ENCODE measurements at places on chromosomes 5 and 9.

DNA sequence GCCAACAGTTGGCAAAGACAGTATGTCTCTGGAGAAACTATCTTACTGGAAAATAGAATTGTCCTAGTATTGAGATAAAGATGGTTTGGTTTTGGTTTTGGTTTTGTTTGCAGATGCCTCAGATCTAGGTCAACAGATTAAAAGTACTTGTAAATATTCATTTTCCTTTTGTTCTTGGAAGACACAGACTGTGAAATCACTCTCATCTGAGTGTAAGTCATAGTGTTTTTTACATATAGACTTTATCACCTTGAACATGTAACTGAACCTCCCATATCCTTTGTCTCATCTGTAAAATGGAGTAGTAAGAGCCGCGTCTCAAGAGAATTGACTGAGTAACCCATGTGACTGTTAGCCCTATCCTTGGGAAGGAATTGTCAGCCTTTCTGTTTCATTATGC lies 34.3 kb downstream of the MAP3K1 start:
- DNase-seq = no peak

- DNase-seq = no peak
Observed at GRCh38 chr5:58440901-58441460, 18.9 kb downstream of the PLK2 start.

- DNase-seq = peak; percentile 51
Observed at GRCh38 chr5:178590141-178590923, at the start of gene COL23A1. COL23A1 (minus strand) TSS chr5:178590393.

DNA sequence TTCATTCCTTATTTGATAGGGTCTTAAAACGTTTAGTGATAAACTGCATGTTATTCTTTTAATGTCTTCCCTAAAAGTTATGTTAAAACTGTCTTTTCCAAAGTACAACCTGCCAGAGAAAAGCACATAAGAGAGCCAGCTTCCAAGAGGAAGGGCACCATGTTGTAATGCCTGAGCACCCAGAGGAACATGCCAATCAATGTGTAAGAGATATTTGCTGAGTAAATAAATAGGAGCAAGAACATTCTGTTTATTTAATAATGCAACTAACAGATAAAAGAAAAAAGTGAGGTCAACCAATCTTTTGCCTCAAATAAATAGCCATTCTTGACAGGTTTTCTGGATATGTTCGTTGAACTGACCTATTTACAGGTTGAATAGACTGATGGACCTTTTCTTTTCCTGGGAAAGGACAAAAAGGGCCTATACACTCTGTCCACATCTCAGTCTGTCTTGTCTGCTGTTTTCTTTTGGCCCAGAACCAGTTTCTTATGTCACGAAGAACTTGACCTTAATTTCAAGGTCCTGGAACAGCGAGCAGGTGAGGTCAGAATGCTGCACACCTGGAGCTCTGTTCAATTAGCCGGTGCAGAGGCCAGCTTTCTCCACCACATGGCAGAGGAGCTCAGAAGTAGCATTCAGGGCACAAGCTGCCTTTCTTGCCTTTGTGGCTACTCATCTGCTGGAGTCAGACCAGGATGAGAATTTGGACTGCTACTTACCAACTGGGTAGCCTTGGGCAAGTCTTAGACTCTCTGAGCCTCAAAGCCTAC lies 77.7 kb downstream of the PLCXD3 start:
- DNase-seq = no peak

- no peak for DNase-seq
Observed at GRCh38 chr9:8784838-8785237, 985.3 kb upstream of the DMAC1 start.

DNA sequence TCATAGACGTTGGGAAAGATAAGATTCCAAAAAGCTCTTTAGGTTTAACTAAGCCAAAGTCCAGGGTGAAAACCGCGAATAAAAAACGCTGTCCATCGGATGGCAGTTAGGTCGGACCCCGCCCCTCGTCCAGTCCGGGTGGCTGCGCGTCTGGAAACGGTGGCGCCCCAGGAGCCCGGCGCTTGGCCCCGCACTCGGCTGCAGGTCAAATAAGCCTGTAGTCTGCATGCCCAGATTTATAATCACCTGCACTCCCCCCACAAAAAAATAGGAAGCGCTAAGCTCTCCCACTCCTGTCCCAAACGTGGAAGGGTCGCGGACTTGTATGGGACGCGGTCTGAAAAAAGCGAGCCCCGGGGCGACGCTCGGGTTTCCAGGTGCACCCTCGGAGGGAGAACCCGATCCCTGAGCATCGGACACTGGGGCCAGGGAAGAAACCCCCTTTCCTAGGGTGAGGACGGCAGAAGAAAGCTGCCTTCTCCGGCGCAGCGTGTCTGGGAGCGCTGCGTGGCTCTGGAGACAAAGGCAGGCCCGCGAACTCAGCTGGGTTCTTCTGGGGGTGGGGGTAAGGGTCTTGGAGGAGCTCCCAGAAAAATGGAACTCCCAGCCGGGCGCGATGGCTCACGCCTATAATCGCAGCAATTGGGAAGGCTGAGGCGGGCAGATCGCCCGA lies 923 bp upstream of the ZBTB5 start:
- peak; percentile 75 for DNase-seq

DNA sequence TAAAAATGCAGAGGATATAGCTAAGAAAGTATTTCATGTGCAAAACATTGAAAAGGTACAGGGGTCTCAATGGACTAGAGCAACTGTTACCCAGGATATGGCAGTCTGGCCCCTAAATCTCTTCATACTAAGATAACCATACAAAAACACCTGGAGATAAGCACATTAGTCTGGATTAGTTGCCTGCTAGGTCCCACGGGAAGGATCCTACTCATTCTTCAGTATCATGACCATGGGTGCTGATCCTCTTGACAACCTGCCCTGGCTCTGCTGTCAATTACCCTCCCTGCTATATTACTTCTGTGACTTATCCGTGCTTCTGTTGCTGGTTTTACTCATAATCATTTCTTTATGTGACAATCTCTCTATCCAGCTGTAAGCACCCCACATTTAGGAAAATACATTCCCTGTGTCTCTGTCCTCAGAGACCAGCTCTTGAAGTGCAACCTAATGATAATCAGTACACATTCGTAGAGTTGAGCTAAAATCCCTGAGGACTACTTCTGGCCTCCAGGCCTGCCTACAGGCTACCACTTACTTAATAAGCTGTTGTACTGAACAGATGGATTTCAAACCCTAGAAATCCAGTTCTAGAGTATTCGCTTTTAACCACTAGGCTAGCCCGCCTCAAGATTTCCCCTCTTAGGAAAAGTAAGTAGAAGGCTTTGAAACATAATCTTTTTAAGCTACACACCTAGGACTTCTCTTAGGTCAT lies 190.5 kb upstream of the OR13F1 start:
- DNase-seq = no peak

GRCh38 chr9:70477146-70477745 lies 62.8 kb upstream of the KLF9 start:
- no peak for DNase-seq

GRCh38 chr9:30459156-30459555 lies 1925.3 kb upstream of the ACO1 start:
- DNase-seq = no peak

- peak; percentile 3 for DNase-seq
Observed at GRCh38 chr5:69368458-69369339, 621 bp downstream of the AK6 start.

GRCh38 chr5:180297587-180298282 lies 5.9 kb upstream of the MAPK9 start:
- no peak for DNase-seq

DNA sequence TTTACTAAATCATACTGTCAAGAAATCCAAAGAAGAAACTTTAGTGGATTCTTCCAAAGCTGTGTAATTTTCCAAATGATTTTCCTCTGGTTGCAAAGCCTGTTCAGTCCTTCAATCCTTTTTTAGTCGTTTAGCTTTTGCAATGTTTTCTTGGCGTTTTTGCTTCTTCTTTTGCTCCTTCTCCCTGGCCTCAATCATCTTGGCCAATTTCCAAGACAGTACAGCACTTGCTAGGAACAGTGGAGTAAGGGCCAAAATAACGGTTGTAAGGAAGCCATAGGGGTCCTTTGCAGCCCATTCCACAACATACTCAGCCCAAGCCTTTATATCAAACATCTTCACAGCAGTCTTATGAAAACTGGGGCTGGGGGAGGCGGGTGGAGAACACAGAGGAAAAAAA lies 2.4 kb downstream of the SMIM15 start:
- no peak for DNase-seq

GRCh38 chr9:27485158-27485557 lies 38.9 kb upstream of the IFNK start:
- DNase-seq = no peak

DNA sequence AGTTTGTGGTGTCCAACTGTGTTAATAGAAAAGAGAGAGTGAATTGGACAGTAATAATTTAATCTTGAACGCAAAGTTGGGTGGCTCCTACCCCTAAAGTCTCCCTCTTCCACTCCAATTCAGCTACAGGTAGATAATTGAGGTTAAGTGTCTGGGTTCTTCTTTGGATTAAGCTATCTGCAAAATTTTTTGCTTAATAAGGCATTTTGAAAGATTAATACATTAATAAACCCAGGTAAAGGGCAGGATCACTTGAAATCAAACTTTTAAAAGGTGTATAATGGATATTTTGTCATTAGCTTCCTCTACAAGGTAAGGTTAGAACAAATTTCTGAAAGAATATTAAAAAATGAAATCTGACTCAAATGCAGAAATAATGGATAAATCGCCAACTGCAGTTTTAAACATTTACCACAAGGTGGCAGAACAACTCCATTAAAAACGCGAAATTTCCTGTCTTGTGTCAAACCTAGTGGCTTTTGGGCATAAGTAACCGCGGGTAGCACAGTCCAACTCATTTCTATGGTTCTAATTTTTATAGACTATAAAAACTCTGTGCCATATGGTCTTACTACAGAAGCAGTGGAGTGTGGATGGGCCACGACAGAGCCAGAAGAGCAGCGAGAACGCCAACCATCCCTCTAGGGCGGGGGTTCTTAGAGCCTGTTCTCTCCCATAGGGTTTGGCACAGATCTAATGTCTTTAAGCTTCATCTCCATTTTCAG lies 276.5 kb downstream of the ARHGEF28 start:
- peak; percentile 76 for DNase-seq

- DNase-seq = peak; percentile 83
Observed at GRCh38 chr9:70412832-70413463, 1.5 kb downstream of the KLF9 start.

GRCh38 chr5:81195335-81195929 lies 37.7 kb upstream of the CKMT2 start:
- no peak for DNase-seq

- no peak for DNase-seq
Observed at GRCh38 chr5:133698646-133699526, 86.5 kb upstream of the FSTL4 start.

DNA sequence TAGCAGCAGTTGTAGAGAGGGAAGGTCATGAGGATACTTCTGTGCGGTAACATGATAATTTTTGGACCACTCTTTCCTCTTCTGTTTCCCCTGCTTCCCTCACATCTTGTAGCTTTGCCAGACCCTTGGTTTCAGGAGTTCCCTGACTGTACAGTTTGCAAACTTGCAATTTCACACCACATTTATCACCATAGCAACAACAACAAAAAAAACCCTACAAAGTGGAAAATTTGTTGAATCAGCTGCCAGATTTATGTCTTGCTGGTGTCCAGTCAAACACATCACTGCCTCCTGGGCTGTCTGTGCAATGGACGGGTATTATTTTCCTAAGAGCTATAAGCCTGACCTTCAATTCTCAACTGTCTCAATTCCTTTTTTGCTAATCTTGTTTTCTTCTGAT lies 751.6 kb downstream of the TLR4 start:
- no peak for DNase-seq

DNA sequence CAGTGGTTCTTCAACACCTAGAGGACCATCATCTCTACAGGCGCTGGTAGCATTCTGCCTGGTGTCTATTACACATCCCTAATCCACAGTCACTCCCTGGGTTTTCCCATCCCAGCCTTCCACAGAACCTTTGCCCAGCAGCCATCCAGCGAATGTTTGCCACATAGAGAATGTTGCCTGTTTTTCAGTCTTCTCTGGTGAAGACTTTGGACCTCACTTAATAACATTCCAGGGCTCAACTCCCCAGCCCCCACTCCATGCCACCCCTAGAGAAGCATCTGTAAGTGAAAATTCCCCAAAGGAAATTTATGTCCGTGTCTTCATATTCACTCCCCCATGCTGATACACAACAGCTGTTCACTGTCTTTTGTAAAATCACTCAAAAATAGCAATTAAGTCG lies 249.6 kb downstream of the AOPEP start:
- DNase-seq = no peak

DNA sequence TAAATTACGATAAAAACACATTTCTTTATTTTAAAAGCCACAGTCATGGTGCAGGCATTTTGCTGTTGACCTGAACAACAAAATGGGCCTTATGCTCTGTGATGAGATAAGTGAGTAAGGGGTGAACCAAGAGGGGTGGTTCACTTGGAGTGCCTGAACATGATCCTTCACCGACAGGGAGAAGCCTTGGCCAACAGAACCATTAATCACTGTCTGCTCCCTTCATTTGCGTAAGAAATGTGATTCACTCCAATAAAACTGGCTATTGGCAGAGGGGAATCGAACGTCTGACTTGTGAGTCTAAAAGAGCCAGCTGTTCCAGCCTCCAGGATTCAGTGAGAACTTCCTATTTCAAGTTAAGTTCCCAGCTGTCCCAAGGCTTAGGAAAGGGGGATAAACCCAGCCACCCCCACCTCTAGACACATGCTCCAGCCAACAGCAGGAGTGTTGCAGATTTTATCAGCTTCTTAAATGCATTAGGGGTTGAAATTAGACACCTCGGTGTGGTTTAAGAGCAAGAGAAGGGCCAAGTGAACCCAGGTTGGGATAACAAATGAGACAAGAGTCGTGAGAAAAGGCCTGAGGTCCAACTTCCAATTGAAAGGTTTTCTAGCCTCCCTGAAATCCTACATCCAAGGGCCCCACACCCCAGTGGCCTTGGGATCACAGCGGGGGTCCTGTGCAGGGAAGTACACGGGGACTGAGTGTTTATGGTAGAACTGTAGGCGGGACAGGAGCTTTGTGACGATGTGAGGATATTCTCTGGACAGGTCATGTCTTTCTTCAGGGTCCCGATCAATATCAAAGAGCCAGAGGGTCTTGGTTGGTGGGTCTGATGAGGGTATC lies 131.4 kb upstream of the LHFPL2 start:
- DNase-seq = no peak

- no peak for DNase-seq
Observed at GRCh38 chr9:18825656-18826170, 207.3 kb downstream of the SAXO1 start.

- DNase-seq = no peak
Observed at GRCh38 chr5:127089191-127089590, 15.9 kb upstream of the C5orf63 start.

DNA sequence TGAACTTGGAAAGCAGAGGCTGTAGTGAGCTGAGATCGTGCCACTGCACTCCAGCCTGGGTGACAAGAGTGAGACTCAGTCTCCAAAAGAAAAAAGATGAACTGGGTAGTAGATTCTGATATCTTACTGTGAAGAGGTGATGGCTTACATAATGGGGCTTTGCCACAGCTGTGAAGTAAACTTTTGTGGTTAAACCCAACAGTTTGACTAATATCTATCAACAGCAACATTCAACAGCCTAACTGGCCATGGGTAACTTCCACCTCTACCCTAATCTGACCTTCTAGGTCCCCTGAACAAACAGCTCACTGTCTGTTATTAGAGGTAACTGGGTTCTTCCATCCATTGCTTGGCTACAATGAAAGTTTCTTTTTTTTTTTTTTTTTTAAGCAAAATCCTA lies 52.1 kb downstream of the TLE1 start:
- DNase-seq = no peak

Data from Ammon's horn (tissue), 1 donor.